ENCODE measurements at places on chromosomes 5 and 9.
A peak's percentile ranks its signal among the peaks of the same experiment; 100 is the strongest.

GRCh38 chr9:136110082-136111061, 8.3 kb downstream of the TMEM250 start:
- DNase-seq, result peak; percentile 61

DNA sequence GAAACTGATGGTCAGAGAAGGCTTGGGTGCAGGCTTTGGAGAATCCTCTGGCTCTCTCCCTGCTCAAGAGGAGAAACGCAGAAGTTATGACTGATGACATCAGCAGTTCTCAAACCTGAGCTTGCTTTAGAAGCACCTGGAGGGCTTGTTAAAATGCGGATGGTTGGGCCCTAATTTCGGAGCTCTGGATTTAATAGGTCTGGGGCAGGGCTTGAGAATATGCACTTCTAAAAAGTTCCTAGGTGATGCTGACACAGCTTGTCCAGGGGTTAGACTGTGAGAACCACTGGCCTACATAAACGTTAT, 26.4 kb downstream of the TBC1D2 start:
- DNase-seq, result no peak

DNA sequence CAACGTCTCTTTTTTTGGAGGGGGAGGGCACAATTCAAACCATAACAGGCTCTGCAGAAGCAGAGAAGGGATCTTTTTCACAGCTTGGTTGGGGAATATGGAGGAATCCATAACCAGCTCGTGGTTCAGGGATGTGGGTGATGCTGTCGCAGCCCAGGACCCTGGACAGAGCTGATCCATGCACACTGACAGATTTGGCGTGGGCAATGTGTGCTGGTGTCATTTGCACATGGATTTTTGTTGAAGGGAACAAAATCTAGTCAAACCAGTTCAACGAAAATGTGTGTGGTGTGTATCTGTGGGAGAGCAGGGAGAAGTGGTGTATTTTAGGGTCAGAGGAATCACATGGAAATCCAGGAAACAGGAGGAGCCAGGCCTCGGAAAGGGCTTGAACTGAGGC, 4.2 kb downstream of the DOCK2 start:
- DNase-seq, result no peak

DNA sequence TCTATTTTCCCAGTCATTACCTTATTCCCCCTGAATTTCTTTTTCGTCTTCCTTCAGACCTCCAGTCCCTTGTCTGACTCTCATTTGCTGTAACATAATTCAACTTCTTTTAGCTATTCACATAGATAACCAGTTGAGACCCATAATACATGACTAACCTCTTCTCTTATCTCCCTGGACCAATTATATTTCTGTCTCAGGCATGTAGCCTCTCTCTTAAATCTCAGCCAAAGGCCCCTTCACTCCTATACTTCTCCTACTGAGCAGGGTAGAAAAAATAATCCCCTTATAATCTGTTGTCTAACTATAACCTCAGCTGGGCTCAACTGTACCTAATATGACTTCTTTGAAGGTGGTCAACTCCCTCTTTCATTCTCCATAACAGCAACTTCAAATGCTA, 20.9 kb downstream of the RANBP6 start:
- no peak for DNase-seq

- no peak for DNase-seq
Observed at GRCh38 chr5:156585999-156586398, 259.0 kb downstream of the SGCD start.

GRCh38 chr9:127168756-127169574, 46.5 kb upstream of the ANGPTL2 start:
- no peak for DNase-seq

DNA sequence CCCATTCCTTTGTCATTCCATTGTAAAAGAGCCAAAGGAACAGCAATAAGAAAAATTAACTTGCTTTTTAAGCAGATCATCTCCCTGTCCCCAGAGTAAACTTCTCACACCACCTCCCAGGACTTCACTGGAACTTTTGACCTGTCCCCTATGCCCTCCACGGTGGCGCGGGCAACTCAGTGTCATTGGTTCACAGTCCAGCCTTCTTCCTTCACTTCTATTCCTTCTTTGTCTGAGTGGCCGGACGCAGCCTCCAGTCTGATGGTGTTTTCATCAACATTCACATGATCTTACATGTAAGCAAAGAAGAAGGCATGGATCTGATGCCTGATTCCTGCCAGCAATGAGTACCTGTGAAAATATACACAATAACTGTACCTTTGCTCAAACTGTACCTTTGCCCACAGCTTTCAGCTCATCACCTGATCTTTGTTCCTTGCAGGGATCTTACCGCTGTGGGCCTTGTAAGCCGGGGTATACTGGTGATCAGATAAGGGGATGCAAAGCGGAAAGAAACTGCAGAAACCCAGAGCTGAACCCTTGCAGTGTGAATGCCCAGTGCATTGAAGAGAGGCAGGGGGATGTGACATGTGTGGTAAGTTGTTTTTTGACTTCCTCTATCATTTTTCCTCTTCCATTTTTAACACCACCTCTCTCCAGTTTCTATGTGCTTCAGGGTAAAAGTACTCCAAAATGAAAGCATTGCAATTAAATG, 32.5 kb downstream of the THBS4 start:
- no peak for DNase-seq

DNA sequence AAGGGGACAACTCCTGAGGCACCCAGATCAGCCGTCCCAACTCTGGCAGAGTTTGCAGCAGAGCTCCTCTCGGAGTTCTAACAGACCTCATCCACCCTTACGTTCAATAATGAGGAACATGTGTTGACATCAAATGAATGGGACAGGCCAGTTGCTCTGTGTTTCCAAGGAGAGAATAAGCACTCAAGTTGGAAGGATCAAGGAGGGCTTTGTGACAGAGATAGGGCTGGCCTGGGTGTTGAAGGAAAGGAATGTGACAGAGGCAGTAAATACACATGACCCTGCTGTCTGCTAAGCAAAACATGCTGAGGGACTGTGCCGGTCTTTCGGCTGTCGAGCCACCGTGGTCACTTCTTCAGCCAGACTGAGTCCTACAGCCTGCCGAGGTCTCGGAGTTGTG, 48.2 kb downstream of the GPR107 start:
- DNase-seq, result no peak

DNA sequence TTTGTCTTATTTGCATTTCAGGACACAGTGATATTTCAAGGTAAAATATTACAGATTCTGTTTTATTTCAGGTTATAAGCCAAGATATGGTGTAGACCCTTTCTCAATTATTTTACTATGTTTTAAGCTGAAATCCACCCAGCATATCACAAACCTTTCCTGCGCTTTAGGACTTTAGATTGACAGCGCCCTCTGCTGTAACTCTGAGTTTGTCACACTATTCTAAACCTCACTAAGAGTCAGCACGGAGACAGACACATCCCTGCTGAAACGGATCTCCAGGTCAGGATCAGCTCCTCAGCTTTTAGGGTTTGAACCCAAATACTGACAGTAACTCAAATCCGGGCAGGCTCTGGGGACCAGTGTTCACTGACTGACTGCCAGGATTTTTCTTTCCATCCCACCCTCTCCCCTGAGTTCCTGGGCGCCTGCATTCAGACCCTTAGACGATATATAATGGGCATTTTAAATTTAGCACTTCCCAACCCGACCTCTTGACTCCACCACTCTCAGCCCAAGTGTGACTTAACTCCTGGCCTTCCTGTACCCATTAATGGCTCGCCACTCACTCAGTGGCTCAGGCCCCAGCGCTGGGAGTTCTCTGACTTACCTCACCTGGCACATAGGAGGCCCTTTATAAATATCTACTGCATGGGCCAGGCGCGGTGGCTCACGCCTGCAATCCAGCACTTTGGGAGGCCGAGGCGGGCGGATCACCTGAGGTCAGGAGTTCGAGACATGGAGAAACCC, 33.5 kb downstream of the TLX3 start:
- peak; percentile 62 for DNase-seq

GRCh38 chr9:131590449-131590848, 45.1 kb downstream of the PRRT1B start:
- no peak for DNase-seq

GRCh38 chr5:132500931-132501628, 10.5 kb upstream of the IRF1 start:
- peak; percentile 53 for DNase-seq

GRCh38 chr5:172559004-172559932, 81.8 kb upstream of the NEURL1B start:
- DNase-seq, result no peak

- DNase-seq, result no peak
Observed at GRCh38 chr9:13324988-13325387, 45.5 kb upstream of the MPDZ start.

GRCh38 chr5:17042041-17042440, 106.0 kb upstream of the MYO10 start:
- DNase-seq, result no peak

DNA sequence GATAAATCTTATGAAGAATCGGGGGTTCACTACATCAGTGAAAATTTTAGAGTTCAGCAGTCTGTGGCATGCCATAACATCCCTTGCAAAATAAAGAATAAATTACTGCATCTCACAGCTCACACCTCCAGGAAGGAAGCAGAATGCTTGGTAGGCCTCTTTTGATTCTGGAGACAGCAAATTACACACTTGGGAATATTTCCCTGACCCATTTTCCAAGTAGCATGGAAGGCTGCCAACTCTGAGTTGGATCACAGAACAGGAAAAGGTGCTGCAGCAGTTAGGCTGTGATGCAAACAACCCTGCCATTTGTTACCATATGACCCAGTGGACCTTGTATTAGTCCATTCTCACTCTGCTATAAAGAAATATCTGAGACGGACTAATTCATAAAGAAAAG, 293.5 kb downstream of the ASTN2 start:
- DNase-seq, result no peak

DNA sequence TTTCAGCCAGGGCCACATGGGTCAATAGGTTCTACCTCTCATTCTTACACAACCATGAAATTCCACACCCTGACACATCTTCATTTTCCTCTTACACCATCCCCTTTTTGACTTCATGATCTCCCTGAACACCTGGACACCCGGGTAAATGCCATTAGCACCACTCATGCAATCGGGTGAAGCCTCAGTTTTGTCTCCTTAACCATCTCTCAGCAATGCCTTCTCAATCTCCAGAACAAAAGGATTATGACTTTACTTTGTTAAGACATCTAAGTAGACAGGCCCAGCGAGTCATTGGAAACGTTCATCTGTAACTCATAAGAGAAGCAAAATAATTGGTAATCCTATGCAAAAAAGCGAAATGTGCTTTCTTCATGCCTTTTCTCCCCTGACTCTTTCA, 49.9 kb downstream of the ADAMTS12 start:
- no peak for DNase-seq

GRCh38 chr9:80945436-80945835, 743.9 kb downstream of the TLE1 start:
- no peak for DNase-seq

DNA sequence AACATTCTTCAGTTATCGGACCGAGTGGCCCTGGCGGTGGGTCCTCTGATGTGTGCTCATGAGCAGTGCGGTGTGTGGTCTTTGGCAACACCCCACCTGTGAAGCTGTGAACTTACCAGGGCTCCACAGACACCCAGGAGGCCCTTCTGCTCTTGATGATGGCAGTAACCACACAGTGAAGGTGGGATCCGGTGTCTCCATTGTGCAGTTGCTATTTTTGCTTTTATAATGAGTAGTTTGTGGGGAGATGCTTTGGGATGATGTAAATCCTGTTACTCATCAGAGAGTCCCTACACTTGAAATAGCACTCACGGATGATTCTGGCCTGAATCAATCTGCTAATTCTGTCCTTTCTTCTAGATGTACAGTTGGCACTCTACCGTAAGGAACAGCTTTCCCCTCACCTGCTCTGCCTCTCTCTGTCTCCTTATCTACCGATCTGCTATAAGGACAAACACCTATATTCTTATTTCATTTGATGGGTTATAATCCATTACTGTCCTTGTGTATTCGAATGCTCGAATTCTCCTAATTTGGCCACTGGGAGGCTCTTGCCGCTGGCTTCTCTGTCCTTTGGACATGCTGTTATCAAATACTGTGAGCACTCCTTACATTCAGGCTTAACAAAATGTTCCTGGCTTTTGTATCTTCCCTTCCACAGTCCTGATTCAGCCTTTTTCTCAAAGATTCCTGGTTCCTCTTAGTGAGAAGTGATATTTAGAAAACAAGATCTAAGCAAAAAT, 20.2 kb downstream of the ATPSCKMT start:
- DNase-seq, result no peak

- no peak for DNase-seq
Observed at GRCh38 chr5:9653811-9654210, 23.7 kb upstream of the TAS2R1 start.

GRCh38 chr9:32928145-32928763, 73.2 kb downstream of the APTX start:
- no peak for DNase-seq

- DNase-seq, result no peak
Observed at GRCh38 chr5:123209502-123210027, 120.5 kb downstream of the PRDM6 start.

- DNase-seq, result no peak
Observed at GRCh38 chr5:91343916-91344315, 39.2 kb downstream of the ARRDC3 start.

- DNase-seq, result no peak
Observed at GRCh38 chr9:98572054-98572627, 136.6 kb downstream of the GABBR2 start.

- no peak for DNase-seq
Observed at GRCh38 chr9:73210886-73211666, 59.4 kb downstream of the ANXA1 start.

DNA sequence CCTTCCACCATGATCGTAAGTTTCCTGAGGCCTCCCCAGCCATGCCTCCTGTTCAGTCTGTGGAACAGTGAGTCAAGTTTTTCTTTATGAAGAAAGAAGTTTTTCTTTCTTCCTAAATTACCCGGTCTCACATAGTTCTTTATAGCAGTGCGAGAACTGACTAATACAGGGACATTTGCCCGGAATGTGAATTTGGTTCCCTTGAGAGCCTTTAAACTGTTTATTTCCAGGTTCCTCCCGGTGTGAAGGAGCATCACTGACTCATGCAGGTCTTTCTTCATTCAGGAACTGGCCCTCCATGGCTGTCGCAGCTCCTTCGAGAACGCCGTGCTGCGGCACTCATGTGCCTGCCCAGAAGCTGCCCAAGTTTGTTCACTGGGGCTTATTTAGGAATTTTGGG, 87.7 kb downstream of the PTCH1 start:
- no peak for DNase-seq

DNA sequence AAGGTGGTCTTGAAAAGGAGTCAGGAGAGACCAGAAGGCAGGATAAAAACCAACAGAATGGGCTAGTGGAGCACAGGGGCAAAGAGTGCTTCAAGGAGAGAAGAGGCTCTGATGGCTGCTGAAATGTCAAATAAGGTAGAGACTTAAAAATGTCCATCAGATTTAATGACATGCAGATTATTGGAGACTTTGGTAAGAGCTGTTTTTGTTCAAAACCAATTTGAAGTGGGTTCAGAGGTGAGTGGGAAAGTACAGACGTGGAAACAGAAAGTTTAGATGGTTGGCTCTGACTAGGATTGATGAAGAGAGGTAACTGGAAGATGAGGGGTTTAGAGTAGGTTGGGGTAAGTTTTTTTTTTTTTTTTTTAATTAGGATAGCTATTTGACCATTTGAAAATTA, 14.1 kb downstream of the SLC25A46 start:
- DNase-seq, result no peak

GRCh38 chr5:35890021-35891020, 33.6 kb downstream of the IL7R start:
- DNase-seq, result no peak
